T-cell (primary cell): ENCODE measurements at places on chromosomes 16 and 17.

GRCh38 chr16:5033256-5034166 lies at the start of gene NAGPA:
Gene NAGPA, minus strand, starts transcription at chr16:5033935. Its CDS starts 21 bp downstream, at chr16:5033914.
- no peaks in the 10 kb centered on the region for H3K27me3 ChIP-seq
- H3K4me1 ChIP-seq, result peaks cover 10% of the 10 kb centered on the region
- H3K27ac ChIP-seq, result peak within 1 kb of the TSS; percentile 68
- peak within 1 kb of the TSS; percentile 84 for H3K4me3 ChIP-seq

DNA sequence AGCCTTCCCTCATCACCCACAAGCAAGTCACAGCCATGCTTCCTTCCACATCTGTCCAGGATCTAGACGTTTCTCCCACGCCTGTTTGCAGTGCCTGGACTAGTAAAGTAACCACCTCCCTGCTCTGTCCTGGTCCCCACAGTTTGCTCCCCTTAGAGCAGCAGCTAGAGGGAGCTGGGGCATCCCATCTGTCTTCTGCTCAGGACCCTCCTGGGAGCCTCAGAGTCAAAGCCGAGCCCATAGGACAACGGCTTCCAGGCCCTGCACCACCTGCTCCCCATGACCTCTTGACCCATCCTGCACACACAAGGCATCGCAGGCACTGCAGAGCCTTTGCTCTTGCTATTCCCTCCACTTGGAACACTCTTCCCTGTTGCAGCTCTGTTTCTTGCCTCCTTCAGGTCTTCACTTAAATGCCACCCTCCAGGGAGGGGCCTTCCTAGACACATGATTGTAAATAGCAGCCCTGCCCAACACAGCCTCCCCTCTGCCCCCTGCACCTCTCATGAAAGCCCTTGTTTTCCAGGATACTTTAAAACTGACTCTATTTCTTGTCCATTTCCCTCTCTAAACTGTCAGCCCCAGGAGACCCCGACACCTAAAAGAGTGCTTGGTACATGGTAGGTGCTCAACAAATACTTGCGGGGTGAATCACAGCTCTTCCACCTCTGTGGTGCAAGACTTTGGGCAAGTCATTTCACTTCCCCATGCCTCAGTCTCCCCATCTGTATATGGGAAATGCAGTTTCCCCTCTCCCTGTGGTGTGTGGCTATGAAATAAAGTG lies 3.1 kb downstream of the NATD1 start:
- no peaks in the 10 kb centered on the region for H3K27me3 ChIP-seq
- H3K4me3 ChIP-seq, result no peak overlapping the region
- H3K36me3 ChIP-seq, result no peaks in the 10 kb centered on the region
- no peak for DNase-seq

DNA sequence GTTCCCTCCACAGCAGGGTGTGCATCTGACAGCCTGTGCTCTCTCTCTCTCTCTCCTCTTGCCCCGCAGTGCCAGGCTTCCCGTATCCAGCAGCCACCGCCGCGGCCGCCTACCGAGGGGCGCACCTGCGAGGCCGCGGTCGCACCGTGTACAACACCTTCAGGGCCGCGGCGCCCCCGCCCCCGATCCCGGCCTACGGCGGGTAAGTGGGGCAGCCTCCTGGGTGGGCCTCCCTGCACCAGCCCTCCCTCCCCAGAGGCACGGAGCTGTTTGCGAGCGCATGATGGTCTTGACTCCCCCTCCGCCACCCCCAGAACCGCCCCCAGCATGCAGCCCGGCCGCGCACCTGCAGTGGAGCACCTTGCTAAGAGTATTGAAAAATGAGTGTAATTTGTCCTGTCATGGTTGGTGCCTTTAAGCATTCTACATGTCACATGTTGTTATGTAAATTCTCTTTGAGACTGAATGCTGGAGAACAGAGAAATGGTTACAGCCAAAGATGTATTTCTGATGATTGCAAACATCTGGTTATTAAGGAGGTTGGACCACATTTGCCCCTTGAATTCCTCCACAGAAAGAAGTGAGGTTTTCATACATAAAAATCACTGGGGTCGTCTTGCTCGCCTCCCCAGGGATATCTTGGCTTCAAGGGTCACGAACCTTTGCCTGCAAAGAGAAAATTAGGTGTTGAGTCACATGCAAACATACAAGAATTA lies 321.3 kb downstream of the RBFOX1 start:
- no peak for DNase-seq
- H3K4me1 ChIP-seq, result no peaks in the 10 kb centered on the region
- no peak overlapping the region for H3K4me3 ChIP-seq
- no peaks in the 10 kb centered on the region for H3K27me3 ChIP-seq

GRCh38 chr17:50059759-50060273 lies 3.9 kb downstream of the ITGA3 start:
- H3K27ac ChIP-seq, result no peak overlapping the region
- no peaks in the 10 kb centered on the region for H3K36me3 ChIP-seq
- H3K4me3 ChIP-seq, result no peak overlapping the region
- H3K27me3 ChIP-seq, result no peaks in the 10 kb centered on the region

- H3K4me3 ChIP-seq, result no peak overlapping the region
- DNase-seq, result no peak
- H3K27me3 ChIP-seq, result no peaks in the 10 kb centered on the region
- no peaks in the 10 kb centered on the region for H3K4me1 ChIP-seq
- peaks cover 72% of the 10 kb centered on the region for H3K36me3 ChIP-seq
Measured at GRCh38 chr16:24943471-24943870, 71.7 kb downstream of the ARHGAP17 start.

DNA sequence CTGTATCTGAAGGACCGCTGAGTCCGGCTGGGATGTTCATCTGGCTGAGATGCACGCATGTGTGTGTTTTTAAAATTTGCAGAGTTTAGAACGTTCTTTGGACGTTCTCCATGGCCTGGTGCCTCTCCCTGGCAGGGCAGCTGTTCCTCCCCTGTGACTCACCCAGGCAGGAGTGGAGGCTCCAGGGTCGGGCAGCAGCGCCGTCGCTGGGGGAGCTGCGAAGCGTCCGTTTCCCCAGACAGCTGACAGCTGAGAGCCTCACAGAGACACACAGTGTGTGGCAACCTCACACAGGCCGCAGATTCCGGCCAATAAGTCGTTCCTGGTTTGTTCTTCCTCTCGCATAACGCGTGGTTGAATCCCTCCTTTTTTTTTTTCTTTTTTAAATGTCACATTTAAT lies 80.6 kb downstream of the OR1D5 start:
- H3K27me3 ChIP-seq, result no peaks in the 10 kb centered on the region
- no peak overlapping the region for H3K4me3 ChIP-seq
- DNase-seq, result no peak
- H3K27ac ChIP-seq, result no peak overlapping the region

DNA sequence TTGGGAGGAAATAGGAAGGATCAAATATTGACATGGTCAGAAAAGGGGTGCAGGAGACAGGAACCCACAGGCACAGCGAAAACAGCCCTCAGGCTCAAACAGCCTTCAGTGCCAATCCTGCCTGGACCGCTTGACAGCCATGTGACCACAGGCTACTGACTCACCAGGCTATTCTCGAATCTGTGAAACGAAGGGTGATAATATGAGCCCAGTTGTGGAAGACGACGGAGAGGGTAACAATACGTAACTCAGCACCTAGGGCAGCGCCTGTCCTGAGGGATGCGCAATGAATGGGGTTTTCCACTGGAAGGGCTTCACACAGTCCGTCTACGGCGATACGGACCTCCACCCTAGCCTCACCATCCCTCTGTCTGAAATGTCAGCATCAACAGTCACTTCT lies 117.3 kb upstream of the RCVRN start:
- no peak overlapping the region for H3K27ac ChIP-seq
- H3K27me3 ChIP-seq, result no peaks in the 10 kb centered on the region
- no peaks in the 10 kb centered on the region for H3K4me1 ChIP-seq
- H3K4me3 ChIP-seq, result no peak overlapping the region
- DNase-seq, result no peak
